ENCODE measurements at places on chromosomes 6 and 20. TPM values are rescaled to one million over a fixed set of nuclear protein-coding genes. Genes with fewer than 3 reads are reported as not detected.

GRCh38 chr6:31869343-31869742 is 6.7 kb upstream of the NEU1 start:
- no peak overlapping the region for H3K27ac ChIP-seq
- DNase-seq: no peak
- no peaks in the 10 kb centered on the region for H3K36me3 ChIP-seq
- peaks cover 1% of the 10 kb centered on the region for H3K27me3 ChIP-seq
- no peaks in the 10 kb centered on the region for H3K4me1 ChIP-seq

GRCh38 chr6:141208101-141208500 is 924.6 kb upstream of the GJE1 start:
- H3K4me3 ChIP-seq: no peak overlapping the region
- no peaks in the 10 kb centered on the region for H3K4me1 ChIP-seq
- H3K36me3 ChIP-seq: no peaks in the 10 kb centered on the region
- DNase-seq: no peak

DNA sequence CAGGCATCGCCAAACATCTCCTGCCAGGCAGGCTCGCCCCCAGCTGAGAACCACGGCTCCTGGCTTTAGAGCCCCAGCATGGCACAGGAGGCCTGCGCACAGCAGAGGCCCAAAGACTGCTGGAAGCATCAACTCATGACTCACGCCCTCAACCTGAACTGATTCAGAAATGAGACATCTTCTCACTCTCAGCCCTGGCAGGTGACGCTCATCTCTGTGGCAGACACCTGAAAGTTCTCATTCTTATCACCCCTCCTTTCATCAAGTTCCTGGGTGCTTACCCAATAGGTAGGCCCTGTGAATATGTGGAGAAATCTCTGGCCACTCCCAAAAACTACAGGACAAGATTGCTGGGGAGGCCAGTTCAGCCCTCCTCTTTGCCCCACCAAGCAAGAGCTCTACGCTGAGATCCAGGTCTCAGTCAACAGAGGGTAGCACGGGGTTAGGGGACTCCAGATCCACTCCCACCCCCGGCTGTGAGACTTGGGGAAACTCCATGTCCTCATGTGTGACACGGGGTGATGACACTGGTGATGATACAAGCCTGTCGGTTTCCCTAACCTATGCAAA is 11.3 kb downstream of the NFATC2 start:
- H3K36me3 ChIP-seq: peaks cover 18% of the 10 kb centered on the region
- H3K27me3 ChIP-seq: no peaks in the 10 kb centered on the region
- peak overlapping the region; percentile 62 for H3K4me3 ChIP-seq
- DNase-seq: no peak

DNA sequence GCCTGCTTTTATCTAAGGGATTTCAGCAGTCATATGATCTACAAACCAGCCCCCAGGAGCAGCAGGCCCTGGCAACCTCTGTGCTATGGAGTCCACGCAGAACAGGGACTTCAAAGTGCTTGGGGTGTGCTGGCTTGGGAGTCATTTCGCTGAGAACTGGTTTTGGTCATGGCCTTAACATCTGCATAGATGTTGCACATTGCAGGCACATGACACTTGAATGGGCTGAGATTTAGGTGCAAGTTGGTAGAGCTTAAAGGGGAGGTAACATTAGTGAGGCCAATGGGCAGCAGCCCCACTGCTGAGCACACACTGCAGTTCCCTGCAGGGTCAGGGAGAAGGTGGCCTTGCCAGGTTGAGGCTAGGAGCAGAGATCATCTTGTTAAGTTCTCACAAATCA is 43.6 kb downstream of the RREB1 start:
- H3K4me3 ChIP-seq: no peak overlapping the region
- H3K27me3 ChIP-seq: no peaks in the 10 kb centered on the region
- H3K27ac ChIP-seq: peak overlapping the region; percentile 27
- peaks cover 87% of the 10 kb centered on the region for H3K4me1 ChIP-seq

DNA sequence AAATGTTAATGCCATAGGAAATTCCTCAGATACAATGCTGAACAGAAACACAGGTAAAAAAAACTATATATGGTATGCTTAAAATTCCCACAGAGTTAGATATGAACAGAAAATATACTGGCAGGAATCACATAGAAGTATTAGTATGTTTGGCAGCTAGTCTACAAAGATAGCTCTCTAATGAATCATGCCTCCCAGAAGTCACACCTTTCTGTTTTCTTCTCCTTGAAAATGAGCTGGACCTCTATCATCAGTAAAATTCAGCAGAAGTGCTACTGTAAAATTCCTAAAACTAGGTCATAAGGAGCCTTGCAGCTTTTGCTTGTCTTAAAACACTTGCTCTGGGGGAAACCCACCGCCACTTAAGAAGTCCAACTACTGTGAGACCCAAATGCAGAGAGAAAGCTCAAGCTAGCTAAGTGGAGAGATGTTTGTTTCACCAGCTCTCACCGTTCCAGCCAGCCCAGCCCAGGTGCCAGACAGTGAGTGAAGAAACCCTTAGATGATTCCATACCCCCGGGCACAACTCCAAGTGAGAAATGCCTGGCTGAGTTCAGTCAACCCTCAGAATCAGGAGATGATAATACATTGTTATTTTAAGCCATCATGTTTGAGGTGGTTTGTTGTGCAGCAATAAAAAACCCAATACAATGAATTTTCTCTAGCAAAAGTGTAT is 43.0 kb downstream of the TSPYL4 start:
- DNase-seq: no peak
- H3K4me3 ChIP-seq: no peak overlapping the region
- H3K36me3 ChIP-seq: peaks cover 2% of the 10 kb centered on the region
- H3K27me3 ChIP-seq: no peaks in the 10 kb centered on the region
- no peak overlapping the region for H3K27ac ChIP-seq

- H3K27me3 ChIP-seq: no peaks in the 10 kb centered on the region
- H3K4me1 ChIP-seq: peaks cover 55% of the 10 kb centered on the region
- H3K4me3 ChIP-seq: peak overlapping the region; percentile 86
- H3K27ac ChIP-seq: peak overlapping the region; percentile 92
- peak; percentile 43 for DNase-seq
- H3K36me3 ChIP-seq: no peaks in the 10 kb centered on the region
These were observed 27.5 kb downstream of the LAMA5 start for GRCh38 chr20:62339647-62340062.

DNA sequence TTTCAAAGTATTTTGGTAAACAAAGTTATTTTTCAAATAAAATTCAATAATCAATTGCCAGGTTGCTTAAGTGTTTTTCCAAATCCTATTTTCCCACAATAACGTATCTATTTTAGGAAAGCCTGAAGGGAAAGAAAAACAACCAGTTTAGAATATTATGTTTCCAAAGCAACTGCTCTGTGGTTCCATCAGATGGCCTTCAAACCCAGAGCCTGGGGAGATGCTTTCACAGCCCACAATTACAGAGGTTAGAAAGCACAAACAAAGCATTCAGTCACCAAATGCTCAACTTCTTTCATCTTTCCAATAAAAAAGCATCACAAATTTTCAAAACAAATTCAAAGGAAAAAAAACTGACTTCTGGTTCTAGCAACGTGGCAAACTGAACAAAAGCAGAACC is 66.0 kb downstream of the ELOVL5 start:
- H3K27ac ChIP-seq: peak overlapping the region; percentile 80
- H3K27me3 ChIP-seq: no peaks in the 10 kb centered on the region
- no peak for DNase-seq
- H3K4me1 ChIP-seq: peaks cover 86% of the 10 kb centered on the region
- H3K4me3 ChIP-seq: peak overlapping the region; percentile 35

- H3K36me3 ChIP-seq: no peaks in the 10 kb centered on the region
- H3K4me3 ChIP-seq: no peak overlapping the region
- DNase-seq: no peak
- no peaks in the 10 kb centered on the region for H3K27me3 ChIP-seq
- no peak overlapping the region for H3K27ac ChIP-seq
These were observed 1420.2 kb downstream of the GRIK2 start for GRCh38 chr6:102813489-102814275.

DNA sequence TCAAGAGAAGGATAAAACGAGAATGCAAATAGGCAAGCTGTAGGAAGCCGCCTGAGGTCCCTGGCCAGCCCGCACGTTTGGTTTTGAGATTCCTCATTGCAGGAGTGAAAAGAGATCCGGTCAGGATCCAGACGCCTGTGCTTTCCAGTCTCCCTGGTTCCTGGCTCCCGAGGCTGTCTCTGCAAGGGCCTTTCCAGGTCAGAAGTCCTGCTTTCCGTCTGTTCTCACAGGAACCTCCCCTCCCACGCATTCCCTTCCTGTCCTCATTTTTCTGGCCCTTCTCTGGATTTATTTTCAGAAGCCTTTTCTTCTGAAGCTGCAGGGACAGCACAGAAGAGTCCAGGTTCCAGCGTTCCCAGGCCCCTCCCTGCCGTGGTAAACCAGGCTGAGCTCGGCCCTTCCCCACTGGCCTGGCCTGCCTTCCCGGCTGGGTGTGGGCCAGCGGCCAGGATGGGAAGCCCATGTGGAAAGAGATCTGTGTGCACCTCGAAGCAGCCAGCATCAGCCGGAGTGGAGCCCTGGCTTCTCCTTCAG is 54.0 kb downstream of the TMEM242 start:
- no peak for DNase-seq
- no peaks in the 10 kb centered on the region for H3K36me3 ChIP-seq
- no peak overlapping the region for H3K27ac ChIP-seq
- peaks cover 9% of the 10 kb centered on the region for H3K4me1 ChIP-seq

DNA sequence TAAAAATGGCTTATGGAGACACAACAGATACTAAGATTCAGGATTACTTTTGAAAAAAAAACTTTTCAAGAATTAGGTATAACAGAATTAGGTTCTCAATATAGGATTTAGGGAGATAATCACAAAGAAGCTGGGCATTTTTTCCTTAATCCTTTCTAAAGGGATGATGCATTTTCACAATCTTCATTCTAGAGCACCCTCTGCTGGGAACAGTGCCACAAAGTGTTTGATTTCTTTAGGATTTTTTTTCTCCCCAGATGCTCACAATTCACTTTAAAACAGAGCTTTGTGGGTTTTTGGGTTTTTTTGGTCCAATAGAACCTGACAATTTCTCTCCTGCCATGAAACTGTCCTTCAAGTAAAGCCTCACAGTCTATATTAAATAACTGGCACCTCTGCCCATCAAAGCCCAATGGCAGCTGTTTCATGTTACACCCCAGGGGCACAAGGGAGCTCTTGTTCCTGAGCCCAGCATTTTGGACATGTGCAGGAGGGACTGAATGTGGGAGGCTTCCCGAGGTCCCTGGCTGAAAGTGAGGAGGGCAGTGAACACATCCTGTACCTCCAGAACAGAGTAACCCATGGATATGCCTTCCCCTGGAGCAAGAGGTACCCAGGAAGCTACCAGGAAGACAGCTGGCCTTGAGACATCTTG is 39.7 kb downstream of the PREP start:
- peaks cover 68% of the 10 kb centered on the region for H3K36me3 ChIP-seq
- H3K4me1 ChIP-seq: no peaks in the 10 kb centered on the region
- no peak overlapping the region for H3K27ac ChIP-seq
- DNase-seq: no peak
- no peaks in the 10 kb centered on the region for H3K27me3 ChIP-seq

Gene PRR18
- 0.10 TPM for total RNA-seq

Gene CLVS2
- not detected for total RNA-seq

Gene WASF1
- total RNA-seq: 6.2 TPM

Gene IYD
- not detected for total RNA-seq

Gene RGL2
- 54.7 TPM for total RNA-seq

Gene CLIC5
- 2.5 TPM for total RNA-seq

Gene NOX3
- not detected for total RNA-seq

Gene LY86
- total RNA-seq: 58.1 TPM

Gene HAO1
- total RNA-seq: not detected
